ENCODE measurements at places on chromosomes 5 and 9.

GRCh38 chr5:173962436-173962972, 26.5 kb upstream of the C5orf47 start:
- no peak for DNase-seq

DNA sequence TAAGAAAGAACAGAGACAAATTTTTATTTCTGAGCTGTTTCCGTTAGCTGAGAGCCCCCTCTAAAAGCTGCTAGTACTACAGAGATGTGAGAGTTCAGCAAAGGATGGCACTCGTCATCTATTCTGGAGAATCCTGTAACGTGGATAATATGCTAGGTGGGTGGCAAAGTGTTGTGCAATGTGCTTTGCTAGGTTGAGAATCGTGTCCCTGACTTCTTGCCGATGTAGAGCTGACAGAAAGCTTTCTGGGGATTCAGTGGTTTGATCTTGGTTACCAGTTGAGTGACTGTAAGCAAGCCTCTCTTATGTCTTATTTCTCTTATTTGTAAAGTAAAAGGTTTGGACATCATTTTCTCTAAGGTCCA, 298.3 kb upstream of the ACTBL2 start:
- no peak for DNase-seq

- DNase-seq: no peak
These were observed 90.4 kb upstream of the ANKRD55 start for GRCh38 chr5:56323505-56323904.

- DNase-seq: no peak
These were observed 53.7 kb downstream of the LMX1B start for GRCh38 chr9:126667190-126668055.

GRCh38 chr5:129031886-129032683, 62.5 kb upstream of the ISOC1 start:
- no peak for DNase-seq

- no peak for DNase-seq
These were observed 58.8 kb downstream of the MTRR start for GRCh38 chr5:7927466-7928375.

DNA sequence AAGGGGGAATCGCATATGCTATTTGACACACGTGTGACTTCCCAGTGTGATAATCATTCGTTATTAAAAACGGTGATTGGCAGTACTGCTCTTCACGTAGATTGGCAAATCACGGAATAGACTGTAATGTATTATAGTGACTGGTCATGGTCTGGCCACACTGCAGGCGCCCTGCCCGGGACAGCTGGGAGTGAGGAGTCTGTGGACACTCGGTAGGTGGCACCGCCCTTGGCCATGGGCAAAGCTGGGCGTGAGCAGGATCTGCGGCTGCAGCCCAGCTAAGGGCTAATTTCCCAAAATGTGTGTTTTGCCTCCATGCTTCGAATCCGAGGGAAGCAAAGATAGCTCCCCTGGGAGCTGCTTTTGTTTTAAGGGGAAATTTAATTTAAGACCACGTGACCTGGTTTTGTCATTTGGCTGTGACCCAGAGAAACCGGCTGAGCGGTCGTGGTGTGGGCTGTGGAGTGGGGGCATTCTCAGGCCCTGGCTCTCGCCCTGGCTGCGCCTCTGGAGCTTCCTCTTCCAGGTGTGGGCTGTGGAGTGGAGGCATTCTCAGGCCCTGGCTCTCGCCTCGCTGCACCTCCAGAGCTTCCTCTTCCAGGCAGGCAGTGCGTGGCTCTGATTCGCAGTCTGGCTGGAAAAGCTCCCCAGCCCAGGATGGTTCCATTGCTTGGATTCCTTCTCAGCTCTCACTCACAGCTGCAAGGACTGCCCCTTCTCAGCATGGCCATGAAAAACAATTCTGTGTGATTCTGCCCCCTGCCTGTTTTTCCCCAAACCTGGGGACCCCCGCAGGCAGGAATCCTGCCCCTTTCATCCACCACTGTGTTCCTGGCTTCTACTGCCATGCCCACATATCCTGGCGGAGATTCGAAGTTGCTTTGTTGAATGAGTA, 131.1 kb downstream of the OLFM1 start:
- DNase-seq: no peak

DNA sequence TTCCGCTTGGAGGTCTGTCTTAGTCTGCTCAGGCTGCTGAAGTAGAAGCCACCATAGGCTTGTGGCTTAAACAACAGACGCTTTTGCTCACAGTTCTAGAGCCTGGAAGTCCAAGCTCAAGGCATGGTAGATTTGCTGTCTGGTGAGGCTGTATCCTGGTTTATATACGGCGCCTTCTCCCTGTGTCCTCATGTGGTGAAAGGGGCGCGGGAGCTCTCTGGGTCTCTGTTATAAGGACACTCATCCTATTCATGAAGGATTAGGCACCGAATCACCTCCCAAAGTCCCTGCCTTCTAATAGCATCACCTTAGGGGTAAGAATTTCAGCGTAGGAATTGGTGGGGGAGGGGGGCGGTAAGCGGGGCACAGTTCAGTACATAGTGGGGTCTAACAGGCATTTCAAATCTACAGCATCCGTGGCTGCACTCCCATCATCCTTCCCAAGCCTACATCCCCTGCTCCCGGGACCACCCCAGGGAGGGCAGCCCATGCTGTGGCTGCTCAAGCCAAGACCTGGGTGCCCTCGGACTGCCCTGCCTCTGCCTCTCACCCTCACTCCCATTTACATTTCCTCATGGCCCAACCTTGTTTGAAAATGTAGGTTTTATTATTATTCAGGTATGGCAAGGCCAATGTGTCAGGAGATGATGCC, 15.1 kb upstream of the LPCAT1 start:
- no peak for DNase-seq

DNA sequence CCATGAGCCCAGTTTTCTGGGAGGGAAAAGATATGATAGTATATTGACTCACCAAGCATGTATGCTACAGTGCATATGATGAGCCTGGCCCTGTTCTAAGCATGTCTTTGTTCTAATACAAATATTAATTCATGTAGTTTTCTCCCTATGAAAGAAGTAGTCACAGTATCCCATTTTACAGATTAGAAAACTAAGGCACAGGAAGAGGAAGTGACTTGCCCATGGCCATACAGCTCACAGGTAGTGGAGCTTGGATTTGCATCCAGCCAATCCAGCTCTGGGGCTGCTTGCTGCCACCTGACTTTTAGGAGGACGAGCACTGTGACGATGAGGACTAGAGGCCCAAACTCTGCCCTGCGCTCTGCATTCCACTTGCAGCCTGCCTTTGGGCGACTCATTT, 76.4 kb downstream of the AK8 start:
- no peak for DNase-seq

DNA sequence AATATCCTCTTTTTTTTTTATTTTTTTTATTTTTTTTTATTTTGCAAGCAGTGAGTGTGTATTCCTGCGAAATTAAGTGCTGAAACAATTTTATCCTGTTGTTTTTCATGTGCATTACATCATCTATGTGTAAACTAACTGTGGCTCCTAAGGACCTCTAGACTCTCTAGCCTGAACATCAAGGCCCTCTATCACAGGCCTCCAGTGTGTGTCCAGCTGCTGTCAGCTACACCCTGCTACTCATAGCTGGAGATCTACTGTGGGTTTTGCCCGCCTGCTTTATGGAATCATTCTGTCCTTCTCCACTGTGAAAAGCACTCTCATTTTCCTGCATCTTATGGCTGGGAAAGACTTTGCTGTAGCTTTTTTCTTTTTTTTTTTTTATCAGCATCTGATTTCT, 157.8 kb downstream of the KCTD16 start:
- DNase-seq: no peak

- peak; percentile 36 for DNase-seq
These were observed 72.7 kb downstream of the SMIM23 start for GRCh38 chr5:171858303-171858702.

DNA sequence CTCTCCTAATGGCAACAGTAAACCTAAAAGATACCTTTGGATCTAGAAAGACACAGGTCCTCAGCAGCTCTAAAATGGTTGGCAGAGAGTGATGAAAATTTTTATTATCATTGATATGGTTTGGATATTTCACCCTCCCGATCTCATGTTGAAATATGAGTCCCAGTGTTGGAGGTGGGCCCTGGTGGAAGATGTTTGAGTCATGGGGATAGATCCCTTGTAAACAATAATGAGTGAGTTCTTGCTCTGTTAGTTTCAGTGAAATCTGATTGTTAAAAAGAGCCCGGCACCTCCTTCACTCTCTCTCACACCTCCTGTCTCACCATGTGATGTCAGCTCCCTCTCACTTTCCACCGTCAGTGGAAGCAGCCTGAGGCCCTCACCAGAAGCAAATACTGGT, 117.7 kb downstream of the FRMD3 start:
- DNase-seq: no peak

DNA sequence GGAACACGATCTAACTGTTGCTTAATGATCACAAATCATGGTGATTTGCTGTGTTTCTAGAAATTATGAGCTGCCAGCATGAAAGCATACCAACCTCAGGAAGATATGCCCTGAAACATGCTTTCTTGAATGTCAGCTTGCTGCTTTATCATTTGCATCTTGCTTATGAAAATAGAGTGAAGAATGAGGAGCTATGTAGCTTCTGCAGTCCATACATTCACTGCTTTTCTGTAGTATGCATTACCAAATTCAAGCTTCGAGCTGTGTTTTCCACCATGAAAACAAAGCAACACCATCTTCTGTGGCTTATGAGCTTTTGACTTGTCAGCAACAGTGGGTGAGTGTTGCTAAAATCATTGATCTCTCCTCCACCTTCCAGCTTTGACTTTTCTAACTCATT, 16.5 kb downstream of the F2RL2 start:
- DNase-seq: no peak

DNA sequence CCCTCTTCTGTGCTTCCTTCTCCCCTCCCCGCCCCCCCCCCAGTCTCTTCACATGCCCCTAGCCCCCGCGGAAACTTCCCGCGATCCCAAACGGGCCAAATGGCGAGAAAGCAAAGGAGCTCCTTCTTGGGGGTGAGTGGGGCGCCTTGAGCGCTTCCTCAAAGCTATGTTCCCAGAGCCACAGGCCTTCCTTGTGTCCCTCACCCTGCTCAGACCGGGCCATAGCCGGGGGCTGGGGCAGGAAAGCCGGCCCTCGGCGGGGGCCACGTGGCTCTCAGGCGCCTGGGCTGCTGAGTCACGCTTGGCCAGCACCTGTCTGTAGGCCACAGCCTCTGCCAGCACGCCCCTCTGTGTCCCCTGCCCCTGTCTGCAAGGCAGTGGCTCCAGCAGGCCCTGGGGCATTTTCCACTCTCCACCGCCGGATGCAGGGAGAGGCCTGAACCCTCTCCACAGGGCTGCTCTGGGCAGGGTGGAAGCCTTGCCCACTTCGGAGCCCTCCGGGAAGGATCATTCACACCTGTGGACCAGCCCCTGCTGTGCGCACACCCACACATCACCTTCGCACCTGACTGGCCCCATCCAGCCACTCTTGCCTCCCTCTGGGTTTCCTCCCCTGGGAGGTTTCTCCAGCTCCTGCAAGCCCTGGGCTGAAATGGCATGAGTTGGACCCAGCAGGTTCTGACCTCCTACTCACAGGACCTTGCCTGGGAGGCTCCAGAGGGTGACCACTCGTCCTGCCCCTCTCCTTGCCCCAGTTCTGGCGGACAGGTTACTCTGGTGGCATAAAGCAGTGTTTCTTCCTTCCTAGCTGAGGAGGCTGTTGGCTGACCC, 1.2 kb upstream of the SQSTM1 start:
- DNase-seq: no peak

- DNase-seq: no peak
These were observed 270.2 kb downstream of the ELAVL2 start for GRCh38 chr9:23555851-23556250.

GRCh38 chr5:37184748-37185364, 64.3 kb downstream of the CPLANE1 start:
- DNase-seq: no peak

DNA sequence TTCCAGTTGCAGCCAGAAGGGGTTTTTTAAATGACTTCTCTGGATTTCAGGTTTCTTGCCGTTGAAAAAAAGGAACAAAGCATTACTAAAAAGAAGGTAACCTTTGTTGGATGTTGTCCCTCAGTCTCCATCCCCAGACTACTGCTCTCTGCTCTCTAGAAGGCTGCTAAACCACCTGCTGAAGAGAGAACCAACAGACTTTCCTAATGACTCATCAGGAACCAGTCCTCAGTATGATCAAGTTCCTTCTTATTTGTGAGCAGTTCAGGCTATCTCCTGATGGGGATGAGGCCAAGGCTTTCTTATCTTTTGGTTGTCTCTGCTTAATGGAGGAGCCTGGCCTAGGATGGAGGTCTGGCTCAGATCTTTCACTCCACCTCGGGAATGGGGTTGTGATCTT, 4.1 kb downstream of the KIF4B start:
- DNase-seq: no peak

- DNase-seq: no peak
These were observed 39.5 kb upstream of the SLC12A7 start for GRCh38 chr5:1151316-1151715.

- DNase-seq: peak; percentile 10
These were observed 318.2 kb downstream of the SLCO4C1 start for GRCh38 chr5:101977729-101978345.

GRCh38 chr5:168328814-168329213, 37.4 kb downstream of the WWC1 start:
- no peak for DNase-seq

- DNase-seq: no peak
These were observed at the start of gene ADAMTS19 for GRCh38 chr5:129459777-129460671. Gene ADAMTS19 (plus strand): TSS chr5:129460298. CDS start chr5:129460392, 94 bp downstream.

GRCh38 chr5:90037646-90038045, 371.9 kb downstream of the CETN3 start:
- DNase-seq: no peak

DNA sequence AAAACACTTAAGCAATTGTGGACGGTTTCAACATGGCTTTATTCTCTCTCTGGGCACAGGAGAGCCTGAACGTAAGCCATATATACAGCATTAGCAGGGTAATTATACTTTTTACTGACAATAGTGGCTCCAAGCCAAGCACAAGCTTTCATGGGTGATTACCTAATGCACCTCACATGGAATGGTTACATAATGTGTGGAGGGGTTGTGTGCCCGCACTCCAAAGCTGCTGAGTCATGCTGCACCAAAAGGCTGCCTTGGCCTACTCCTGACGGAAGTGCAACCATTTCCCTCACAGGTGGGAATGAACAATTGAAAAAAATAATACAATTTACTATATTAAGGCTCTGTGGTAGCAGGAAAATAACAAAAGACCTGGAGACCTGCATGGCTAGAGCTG, 86.5 kb upstream of the ATP10B start:
- DNase-seq: no peak
